ENCODE measurements at places on chromosomes 3 and 15. TPM values are rescaled to one million over a fixed set of nuclear protein-coding genes. Genes with fewer than 3 reads are reported as not detected.

Gene HIGD2B
- 1.0 TPM for total RNA-seq

Gene ANKUB1
- not detected for total RNA-seq

Gene CD86
- not detected for total RNA-seq

Gene LPP
- 22.1 TPM for total RNA-seq

Gene SLTM
- 104 TPM for total RNA-seq

Gene PCSK6
- total RNA-seq, result 79.8 TPM

Gene CYP8B1
- not detected for total RNA-seq

Gene KBTBD12
- not detected for total RNA-seq

Gene GP9
- total RNA-seq, result not detected

Gene SETD2
- 13.4 TPM for total RNA-seq

Gene HDC
- not detected for total RNA-seq

Gene SCAANT1
- total RNA-seq, result not detected

Data from HT-29 (cell line).